Tibial nerve (tissue), 4 donors: ENCODE measurements at places on chromosomes 6 and 20.

DNA sequence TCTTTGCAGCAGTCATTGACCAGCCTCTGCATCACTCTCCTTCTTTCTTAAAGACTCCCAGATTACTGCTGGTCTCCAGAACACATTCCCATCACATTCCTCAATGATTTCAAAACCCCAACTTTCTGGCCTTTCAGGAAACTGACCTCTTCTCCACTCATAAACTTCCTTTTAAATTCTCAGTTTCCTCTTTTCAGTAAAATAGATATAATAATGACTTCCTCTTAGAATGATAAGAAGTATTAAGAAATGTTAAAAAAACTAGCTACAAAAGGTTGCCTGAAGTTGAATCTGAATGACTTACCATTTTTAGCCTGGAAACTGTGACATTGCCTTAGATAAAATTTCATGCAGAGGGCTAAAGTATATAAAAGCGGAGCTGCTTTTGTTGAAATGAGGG is 239.3 kb downstream of the OGFRL1 start:
- DNase-seq = no peak
- H3K27ac ChIP-seq = no peak overlapping the region
- H3K27me3 ChIP-seq = no peaks in the 10 kb centered on the region
- H3K36me3 ChIP-seq = no peaks in the 10 kb centered on the region

- no peaks in the 10 kb centered on the region for H3K27me3 ChIP-seq
- no peaks in the 10 kb centered on the region for H3K4me1 ChIP-seq
- peak; percentile 35 for DNase-seq
- no peak overlapping the region for H3K27ac ChIP-seq
Measured at GRCh38 chr6:25922301-25922700, 8.2 kb downstream of the SLC17A2 start.

GRCh38 chr6:11459079-11459610 is 78.4 kb upstream of the TMEM170B start:
- H3K4me3 ChIP-seq = no peak overlapping the region
- DNase-seq = no peak
- H3K4me1 ChIP-seq = no peaks in the 10 kb centered on the region
- H3K36me3 ChIP-seq = no peaks in the 10 kb centered on the region
- no peak overlapping the region for H3K27ac ChIP-seq

GRCh38 chr20:3194617-3195280 is 9.7 kb downstream of the DDRGK1 start:
- no peaks in the 10 kb centered on the region for H3K4me1 ChIP-seq
- no peak overlapping the region for H3K4me3 ChIP-seq
- peaks cover 4% of the 10 kb centered on the region for H3K36me3 ChIP-seq

DNA sequence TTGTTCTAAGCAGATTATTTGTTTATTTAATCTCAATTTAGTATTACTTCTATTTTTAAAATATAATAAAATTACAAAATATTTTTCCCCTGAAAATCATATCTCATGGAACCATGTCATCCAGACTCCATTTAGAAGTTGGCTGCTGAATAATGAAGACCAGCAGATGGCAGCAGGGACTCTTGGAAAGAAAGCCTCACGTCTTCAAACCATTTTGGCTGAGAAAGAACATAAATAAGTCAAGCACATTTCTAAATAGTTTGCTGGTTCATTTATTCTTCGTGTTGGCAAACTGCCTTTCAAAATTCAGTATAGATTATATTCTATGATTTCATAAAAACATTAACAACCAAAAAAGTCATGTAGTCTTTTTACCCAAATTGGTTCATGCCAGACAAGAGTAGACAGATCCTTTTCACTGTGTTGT is 71.7 kb downstream of the RCAN2 start:
- peak; percentile 33 for DNase-seq
- H3K27me3 ChIP-seq = no peaks in the 10 kb centered on the region
- no peaks in the 10 kb centered on the region for H3K36me3 ChIP-seq
- no peaks in the 10 kb centered on the region for H3K4me1 ChIP-seq
- H3K27ac ChIP-seq = no peak overlapping the region

GRCh38 chr6:6865611-6866010 is 242.2 kb upstream of the RREB1 start:
- H3K27me3 ChIP-seq = no peaks in the 10 kb centered on the region
- no peak overlapping the region for H3K27ac ChIP-seq

GRCh38 chr6:118580585-118581419 is 32.7 kb downstream of the PLN start:
- peaks cover 12% of the 10 kb centered on the region for H3K4me1 ChIP-seq
- DNase-seq = no peak
- peak overlapping the region; percentile 56 for H3K27ac ChIP-seq
- no peak overlapping the region for H3K4me3 ChIP-seq
- no peaks in the 10 kb centered on the region for H3K27me3 ChIP-seq
- H3K36me3 ChIP-seq = no peaks in the 10 kb centered on the region

DNA sequence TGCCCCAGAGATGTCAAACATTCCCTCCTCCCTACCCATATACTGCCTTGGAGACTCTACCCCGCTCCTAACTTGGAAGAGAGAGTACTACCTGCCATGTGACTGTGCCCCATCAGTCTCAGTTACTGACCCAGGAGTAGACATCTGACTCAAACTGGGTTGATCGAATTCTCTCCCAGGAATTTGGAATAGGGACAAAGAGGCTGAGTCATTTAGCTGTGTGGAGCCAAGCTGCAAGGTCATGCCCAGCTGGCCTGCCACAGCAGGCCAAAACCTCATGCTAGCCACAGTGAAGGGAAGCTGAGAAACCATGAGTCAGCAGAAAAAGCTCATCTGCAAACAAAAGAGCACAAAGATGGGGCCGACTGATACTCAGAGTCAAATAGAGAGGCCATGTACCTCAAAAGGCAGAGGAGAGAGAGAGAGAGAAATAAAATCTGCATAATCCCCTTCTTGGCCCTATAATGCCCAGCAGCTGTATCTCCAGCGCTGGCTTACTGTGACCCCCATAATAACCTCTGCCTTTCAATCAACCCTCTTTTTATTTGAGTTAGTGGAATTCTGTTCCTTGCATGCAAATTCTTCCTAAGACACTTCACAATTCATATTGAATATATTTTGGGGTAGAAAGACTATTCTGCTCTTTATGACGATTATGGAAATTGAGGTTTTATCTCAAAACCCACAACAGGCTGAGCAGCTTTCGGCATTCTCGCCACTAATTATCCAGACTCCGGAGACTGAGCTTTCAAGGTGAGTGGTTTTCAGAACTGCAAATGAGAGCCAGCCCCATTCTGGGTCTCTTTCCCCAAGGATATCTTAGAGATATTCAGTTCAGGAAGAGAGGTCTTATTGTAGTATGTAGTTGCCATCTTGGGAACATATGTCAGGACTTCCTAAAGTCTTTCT is 21.4 kb upstream of the AKIRIN2 start:
- peak overlapping the region; percentile 32 for H3K27ac ChIP-seq
- no peak overlapping the region for H3K4me3 ChIP-seq
- H3K4me1 ChIP-seq = no peaks in the 10 kb centered on the region
- H3K36me3 ChIP-seq = no peaks in the 10 kb centered on the region
- H3K27me3 ChIP-seq = no peaks in the 10 kb centered on the region

GRCh38 chr6:37971711-37972390 is 152.3 kb downstream of the ZFAND3 start:
- H3K4me3 ChIP-seq = no peak overlapping the region
- peaks cover 5% of the 10 kb centered on the region for H3K4me1 ChIP-seq
- no peaks in the 10 kb centered on the region for H3K27me3 ChIP-seq
- peaks cover 11% of the 10 kb centered on the region for H3K36me3 ChIP-seq
